ENCODE measurements at places on chromosomes 2 and 18.

DNA sequence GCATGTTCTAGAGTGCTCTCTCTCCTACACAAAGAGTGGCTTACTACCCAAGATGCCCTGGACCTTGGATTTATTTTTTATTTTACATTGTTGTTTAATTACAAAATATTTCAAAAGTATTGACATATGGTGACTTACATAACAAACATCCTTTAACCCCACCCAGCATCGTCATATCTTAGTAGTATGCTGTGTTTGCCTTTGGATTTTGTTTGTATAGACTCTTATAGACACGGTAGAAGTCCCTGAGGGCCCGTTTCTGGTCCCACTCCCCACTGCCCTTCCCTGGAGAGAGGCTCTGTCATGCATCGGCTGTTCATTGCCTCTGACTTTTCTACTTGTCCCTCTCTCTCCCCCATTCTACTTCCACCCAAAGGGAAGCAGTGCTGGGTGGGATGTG is 112.0 kb downstream of the ZBTB7C start:
- no peak for DNase-seq

DNA sequence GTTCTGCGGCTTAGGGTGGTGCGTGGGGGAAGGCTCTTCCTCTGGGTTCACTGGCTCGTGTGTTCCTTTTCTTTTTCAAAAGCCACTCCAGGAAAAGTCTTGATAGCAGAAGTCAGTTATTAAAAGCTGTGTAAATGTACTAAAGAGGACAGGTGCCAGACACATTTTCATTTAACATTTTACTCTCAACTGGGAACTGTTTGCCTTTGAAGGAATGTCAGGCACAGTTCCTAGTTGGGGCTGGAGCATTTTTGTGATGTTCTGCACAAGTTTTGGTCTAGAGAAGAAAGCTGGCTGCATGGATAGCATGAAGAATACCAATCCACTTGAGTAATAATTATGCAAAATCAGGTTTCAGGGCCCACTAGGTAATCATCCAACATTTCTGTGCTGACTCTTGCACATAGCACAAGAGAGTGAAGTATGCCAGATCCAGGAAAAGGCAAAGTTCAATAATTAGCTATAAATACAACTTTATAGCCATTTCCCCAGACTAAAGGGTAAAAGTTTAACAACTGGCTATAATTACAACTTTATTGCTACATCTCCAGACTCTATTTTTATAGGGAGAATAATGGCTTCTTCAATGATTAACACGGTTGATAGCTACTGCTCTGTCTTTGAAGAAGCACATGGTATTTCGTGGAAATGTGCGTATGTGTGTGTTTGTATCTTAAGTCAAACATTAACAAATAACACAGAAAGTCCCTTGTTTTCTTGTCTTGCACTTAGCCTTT is 16.2 kb downstream of the SCYGR8 start:
- no peak for DNase-seq

- DNase-seq, result peak; percentile 58
These were observed 1230.6 kb upstream of the CHAC2 start for GRCh38 chr2:52536929-52537460.

DNA sequence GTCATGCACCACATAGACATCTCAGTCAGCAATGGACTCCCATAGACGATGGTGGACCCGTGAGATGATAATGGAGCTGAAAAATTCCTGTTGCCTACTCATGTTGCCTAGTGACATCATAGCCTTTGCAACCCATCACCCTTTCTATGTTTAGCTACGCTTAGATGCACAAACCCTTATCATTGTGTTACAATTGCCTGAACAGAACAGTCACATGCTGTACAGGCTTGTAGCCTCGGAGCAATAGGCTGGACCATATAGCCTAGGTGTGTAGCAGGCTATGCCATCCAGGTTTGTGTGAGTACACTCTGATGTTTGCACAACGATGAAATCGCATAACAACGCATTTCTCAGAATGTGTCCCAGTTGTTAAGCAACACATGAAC is 221.6 kb downstream of the ALPK2 start:
- no peak for DNase-seq

DNA sequence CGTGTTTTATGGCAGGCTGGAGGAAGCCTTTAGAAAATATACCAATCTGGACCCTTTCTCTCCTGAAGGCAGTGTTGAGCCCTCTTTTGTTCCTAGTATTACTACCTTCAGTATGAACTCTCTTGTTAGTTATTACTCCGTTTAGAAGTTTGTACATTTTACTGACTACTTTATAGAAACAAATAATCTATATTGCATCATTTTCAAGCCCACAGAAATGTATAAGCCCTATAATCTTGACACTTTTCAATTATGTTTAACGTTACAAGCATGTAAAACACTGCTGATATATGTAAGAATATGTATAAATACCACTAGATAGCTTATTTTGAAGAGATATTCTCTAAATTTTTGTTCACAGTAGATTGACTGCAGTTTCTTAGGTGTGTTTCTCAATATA is 64.0 kb downstream of the SLC25A12 start:
- no peak for DNase-seq

DNA sequence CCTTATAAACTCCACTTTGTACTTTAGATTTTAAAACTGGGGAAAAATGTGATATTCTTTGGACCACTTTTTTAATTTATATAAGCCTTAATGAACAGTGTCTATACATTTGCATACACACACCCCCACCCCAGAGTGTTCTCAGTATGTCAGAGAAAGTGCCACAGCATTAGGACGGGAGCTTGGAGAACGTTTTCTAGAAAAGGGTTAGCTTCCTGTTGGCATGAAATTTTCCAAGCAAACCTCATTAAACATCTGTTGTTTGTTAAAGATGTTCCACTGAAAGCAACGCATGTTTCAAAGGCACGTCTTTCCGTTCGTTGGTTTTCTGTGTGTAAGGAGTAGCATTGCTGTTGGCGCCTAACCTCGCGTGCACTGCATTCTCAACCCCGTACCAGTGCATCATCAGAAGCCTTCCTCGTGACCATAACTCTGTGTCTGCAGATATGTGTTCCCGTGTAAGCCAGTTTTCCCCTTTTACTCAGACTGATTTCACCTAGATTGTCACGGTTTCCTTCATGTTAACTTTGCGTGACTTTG is 228.5 kb downstream of the ALPK2 start:
- DNase-seq, result peak; percentile 50
